ENCODE measurements at places on chromosomes 1 and 21.

GRCh38 chr21:41361786-41362604 is at the start of gene MX2:
MX2 (plus strand) TSS chr21:41362027; CDS start chr21:41376907, 14,880 bp downstream.
- peak; percentile 23 for DNase-seq

GRCh38 chr1:57984277-57984676 is 560.4 kb upstream of the DAB1 start:
- DNase-seq: no peak

DNA sequence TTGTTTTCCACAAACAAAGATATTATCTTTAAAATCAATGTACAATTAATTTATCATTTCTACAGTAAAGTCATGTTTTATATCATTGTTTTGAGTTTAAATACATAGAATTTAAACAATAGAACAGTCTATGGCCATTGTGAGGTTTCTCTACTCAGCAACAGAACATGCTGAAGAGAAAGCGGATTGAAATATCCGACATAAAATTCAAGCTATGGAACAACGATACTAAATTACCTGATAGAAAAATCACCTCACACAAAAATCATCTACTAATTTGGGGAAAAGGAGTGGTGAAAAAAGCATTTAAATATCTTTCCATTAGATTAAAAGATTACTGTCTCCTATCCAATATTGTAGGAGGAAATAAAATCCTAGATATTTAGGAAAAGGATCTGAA is 12.6 kb downstream of the CDKN2C start:
- DNase-seq: no peak

DNA sequence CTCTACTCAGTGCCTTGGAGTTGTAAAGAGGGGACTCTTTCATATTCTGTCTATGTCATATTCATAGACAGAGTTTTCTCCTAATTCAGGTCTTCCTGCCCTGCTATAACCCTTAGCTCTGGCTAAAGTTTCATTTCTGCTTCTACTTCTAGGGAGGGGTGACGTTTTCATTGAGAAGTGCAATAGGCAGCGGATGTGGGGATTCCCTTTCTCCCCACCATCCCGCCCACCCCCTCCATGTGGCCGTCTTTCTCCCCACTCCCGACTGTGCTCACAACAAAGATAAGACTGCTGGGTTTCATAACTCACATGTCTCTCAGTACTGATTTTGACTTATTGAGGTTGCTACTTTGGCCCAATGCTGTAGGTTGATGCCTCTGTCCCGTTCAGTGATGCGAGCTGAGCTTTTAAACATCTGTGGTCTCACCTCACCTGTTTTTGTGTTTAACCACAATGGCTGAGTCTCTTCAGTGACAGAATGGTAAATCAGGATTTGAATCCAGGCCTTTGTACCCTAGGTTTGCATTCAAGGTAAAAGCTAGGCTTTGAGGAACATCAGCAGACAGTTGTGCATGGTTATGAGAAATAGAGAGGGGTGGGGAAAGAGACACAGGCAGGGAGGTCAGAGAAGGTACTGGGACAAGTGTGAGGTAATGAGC is 7.8 kb upstream of the KIF14 start:
- DNase-seq: peak; percentile 11

GRCh38 chr21:31988492-31989290 is 115.9 kb downstream of the HUNK start:
- DNase-seq: no peak

- DNase-seq: no peak
Observed at GRCh38 chr1:174028495-174028894, 6.3 kb upstream of the RC3H1 start.

GRCh38 chr1:22711591-22712501 is 1.2 kb downstream of the EPHB2 start:
- no peak for DNase-seq

DNA sequence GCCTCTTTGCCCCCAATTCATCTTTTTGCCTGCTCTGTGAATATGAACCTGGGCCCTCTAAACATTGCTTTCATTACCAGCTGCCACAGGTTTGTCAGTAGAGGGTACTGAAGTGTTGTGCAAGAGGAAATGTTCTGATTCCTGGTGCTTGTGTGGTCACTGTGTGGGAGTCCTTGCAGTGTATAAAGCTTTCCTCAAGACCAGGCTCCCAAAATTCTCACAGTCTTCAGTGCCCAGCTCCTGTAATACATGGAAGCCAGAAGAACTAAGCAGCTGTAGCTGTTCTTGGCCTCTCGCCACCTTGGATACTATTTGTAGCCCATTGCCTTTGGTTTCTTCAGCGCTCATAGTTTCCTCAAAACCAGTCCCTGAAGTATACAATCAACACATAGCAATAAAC is 1046.2 kb downstream of the BRINP3 start:
- DNase-seq: no peak

DNA sequence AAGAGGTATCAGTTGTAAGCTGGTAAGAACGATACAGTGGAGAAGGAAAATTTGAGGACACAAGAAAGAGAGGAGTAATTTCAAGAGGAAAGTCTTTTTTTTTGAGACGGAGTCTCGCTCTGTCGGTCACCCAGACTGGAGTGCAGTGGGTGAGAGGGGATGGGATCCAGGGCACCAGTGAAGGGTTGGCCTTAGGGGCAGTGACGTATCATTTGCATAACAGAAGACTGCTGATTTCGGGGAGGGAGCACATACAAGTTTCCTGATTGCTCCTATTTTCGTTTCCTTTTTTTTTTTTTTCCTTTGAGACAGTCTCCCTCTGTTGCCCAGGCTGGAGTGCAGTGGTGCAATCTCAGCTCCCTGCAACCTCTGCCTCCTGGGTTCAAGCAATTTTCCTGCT is 4.2 kb downstream of the S100A13 start:
- no peak for DNase-seq

DNA sequence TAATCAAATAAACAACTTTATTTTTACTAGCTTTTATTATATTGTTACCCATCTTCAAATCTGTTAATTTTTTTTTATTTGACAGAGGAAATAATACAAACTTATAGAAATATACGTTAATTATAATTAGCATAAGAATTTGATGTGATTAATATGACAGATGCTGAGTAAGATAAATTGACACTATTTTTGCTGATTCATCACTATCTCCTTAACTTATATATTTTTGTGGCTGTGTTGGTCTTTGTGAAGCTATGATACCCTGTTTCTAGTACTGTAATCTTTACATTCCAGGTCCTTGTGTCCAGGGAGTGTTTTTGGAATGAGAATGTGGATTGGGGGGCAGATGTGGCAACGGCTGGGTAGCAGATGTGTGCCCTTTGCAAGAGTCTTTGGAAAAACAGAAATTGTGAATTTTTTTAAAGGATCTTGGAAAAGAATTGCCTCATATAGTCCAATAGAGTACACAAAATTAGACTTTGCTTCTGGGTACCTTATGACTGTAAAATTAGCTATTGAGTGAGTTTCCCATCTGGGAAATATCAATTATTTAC is 102.6 kb downstream of the KCNK2 start:
- no peak for DNase-seq

DNA sequence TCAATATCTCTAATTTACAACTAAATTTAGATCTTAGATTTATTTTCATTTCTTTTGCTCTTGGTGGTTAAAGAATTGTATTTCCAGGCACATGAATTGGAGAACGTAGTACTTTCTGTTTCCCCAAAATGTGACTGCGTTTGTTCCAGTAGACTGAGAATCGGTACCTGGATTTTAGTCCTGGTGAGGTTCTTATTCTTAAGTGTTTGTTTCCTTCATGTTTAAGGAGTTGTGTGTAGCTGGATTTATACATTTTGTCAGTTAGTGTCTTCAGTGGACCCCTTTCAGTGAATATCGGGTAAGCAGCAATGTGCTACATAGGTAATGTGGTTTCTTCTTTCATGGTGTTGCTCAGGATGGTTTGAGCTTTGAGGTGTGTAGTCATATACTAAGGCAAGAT is 6.8 kb downstream of the MIER1 start:
- DNase-seq: no peak

DNA sequence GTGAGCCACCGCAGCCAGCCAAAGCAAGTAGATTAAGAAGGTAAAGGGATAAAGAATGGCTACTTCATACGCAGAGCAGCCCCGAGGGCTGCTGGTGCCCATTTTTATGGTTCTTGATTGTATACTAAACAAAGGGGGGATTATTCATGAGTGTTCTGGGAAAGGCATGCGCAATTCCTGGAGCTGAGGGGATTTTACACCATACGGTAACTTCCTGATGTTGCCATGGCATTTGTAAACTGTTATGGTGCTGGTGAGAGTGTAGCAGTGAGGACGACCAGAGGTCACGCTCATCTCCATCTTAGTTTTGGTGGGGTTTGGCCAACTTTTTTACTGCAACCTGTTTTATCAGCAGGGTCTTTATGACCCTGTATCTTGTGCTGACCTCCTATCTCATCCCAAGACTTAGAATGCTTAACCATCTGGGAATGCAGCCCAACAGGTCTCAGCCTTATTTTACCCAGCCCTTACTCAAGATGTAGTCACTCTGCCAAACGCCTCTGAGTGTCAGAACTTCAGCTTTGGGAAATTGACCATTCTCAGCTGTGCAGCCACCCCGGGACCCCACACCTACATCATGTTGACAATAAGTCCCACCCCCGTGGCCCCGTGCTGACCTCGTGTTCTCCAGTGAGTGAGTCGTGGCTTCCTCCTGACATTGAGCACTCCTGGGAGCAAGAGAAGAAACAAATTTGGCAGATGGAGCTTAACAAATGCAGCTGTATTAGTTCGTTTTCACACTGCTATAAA is 149.4 kb upstream of the COL6A1 start:
- no peak for DNase-seq

GRCh38 chr1:218462587-218462986 is 117.5 kb downstream of the TGFB2 start:
- no peak for DNase-seq

GRCh38 chr21:37060296-37060695 is 12.6 kb downstream of the PIGP start:
- DNase-seq: no peak
